ENCODE measurements at places on chromosomes 5 and 9.
A peak's percentile ranks its signal among the peaks of the same experiment; 100 is the strongest.

DNA sequence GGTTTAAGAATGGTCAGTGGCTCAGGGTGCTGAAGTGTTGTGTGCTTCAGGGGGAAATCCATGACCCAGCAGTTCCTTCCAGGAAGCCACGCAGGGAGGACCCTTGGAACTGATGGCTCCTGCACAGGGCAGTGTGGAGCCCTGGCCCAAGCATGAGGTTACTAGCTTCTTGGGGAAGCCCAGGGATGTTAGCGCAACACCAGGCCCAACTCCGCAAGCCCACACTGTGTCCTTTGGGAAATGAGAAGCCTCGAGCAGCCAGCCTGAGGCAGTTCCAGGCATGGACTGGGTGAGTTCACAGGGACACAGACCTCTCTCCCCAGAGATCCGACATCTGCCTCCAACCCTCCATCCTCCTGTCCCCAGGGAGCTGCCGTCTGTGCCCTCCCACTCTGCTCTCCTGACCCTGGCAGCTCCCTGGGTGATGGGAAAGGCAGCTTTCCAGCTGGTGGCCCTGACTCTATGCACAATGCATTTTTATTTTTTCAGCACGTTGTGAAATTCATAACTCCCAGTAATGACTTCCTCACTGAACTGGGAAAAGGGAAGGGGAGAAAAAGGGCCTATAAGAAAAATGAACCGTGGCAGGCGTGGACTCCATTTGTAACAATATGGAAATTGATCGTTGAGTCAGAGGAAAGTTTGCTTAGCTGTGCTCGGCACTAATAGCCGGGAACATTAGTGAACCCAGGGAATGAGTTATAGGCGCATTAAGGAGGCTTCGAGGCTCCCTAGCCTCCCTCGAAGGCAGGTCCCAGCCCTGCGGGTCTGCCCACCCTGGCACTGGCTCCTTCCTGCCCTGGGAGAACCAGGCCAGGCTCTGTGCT is 34.1 kb downstream of the LMX1B start:
- DNase-seq = no peak

DNA sequence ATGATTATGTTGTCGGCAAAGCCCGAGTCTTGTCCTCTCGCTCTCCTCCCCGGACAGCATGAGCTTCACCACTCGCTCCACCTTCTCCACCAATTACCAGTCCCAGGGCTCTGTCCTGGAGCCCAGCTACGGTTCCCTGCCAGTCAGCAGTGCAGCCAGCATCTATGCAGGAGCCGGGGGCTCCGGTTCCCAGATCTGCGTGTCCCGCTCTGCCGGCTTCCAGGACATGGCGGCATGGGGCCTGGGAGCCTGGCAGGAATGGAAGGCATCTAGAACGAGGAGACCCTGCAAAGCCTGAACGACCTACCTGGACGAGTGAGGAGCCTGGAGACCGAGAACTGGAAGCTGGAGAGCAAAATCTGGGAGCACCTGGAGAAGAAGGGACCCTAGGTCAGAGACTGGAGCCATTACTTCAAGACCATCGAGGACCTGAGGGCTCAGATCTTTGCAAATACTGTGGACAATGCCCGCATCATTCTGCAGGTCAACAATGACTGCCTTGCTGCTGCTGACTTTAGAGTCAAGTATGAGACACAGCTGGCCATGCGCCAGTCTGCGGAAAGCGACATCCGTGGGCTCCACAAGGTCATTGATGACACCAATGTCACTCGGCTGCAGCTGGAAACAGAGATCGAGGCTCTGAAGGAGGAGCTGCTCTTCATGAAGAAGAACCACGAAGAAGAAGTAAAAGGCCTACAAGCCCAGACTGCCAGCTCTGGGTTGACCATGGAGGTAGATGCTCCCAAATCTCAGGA is 101.3 kb upstream of the MAN2A1 start:
- no peak for DNase-seq

DNA sequence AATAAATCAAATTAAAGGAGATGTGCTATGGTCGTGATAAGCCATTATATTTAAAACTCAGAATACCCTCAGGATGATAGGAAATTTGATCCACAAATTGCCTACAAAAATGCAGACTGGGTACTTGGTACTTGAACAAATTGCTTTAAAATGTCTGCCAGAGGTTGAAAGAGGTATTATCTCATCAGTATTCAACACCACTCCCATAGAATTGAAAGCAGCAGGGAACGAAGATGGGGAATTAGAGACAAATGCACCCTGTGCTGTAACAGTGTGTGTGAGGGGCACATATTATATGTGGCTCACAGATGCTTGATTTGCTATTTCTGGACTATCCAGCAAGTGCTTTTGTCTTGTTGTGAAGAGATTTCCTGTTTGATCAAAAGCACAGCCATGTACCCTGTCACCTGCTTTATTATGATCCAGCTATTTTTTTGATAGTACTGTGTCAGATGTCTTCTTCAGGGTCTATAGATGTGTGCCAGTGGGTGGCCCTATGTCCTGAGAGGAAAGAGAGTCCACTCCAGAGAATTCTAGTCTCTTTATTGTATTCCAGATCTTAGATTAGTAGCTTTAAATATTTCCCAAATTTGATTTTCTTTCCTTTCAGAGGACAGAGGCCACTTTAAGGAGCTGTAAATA is 120.1 kb downstream of the XRCC4 start:
- DNase-seq = peak; percentile 90

GRCh38 chr5:122951658-122952057 is 84.9 kb downstream of the PPIC start:
- no peak for DNase-seq

GRCh38 chr9:122246666-122247065 is 17.9 kb upstream of the LHX6 start:
- no peak for DNase-seq

DNA sequence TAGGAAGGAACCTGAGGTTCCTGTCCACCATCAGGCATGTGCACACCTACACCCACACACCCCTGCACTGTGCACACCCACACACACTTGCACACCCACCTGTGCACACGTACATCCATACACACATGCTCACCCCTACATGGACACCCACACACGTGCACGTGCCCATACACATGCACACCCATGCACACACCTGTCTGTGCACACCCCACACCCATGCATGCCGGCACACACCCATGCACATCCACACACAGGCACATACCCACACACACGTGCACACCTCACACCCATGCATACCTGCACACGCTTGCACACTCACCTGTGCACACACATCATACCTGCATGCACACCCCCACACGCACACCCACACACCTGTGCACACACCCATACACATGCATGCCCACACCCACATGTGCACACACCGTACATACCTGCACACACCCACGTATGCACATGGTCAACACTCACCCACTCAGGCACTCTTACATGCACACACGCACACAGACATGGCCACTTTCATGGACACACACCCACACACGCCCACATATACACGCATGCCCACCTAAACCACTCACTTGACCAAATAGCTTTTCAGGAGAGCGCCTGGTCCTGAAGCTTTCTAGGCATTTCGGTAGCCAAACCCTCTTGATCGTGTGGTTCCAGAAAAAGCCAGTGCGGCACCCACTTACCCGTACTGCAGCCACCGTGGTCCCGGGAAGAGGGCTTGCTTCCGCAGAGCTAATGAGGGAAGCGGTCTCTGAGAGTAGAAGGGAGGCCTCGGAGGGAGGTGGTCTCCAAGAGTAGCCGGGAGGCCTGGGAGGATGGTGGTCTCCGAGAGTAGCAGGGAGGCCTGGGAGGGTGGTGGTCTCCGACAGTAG is 36.7 kb upstream of the CLPTM1L start:
- DNase-seq = no peak

DNA sequence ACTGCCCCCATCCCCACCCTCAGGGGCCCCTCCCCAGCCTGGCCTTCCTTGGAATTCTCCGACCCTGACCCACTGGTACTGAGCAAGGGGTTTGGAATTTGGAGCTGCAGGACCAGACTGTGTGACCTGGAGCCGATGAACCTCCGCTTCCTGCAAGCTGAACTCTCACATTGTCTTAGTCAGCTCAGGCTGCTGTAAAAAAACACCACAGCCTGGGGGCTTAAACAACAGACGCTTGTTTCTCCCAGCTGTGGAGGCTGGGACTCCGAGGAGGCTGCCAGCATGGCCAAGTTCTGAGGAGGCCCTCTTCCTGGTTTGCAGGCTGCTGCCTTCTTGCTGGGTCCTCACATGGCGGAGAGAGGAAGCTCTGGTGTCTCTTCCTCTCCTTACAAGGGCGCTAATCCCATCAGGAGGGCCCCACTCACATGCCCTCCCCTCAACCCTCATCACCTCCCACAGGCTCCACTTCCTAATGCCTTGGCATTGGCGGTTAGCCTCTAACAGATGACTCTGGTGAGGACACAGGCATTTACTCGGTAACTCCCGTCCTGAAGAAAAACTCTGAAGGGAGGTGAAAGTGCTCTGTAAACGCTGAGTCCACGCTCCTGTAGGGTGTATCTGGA is 42.4 kb downstream of the C5orf15 start:
- DNase-seq = no peak

GRCh38 chr5:80967500-80968181 is 7.5 kb downstream of the RASGRF2 start:
- DNase-seq = no peak

DNA sequence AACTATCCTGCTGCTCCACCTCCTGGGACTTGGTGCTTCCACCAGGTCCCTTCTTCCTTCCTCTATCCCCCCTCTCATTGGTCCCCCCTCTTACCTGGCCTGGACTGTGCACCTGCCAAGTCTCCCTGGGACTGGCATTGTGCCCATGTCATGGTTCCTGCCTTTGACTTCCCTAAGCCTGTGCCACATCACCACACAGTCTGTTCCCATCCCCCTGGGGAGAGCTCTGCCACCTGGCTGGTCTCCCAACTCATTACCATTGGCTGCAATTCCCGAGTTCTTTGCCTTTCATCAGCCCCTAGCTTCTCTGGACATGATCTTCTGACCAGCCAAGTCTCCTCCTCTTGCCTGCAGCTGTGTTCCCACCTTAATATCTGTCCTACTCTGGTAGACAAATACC is 180.3 kb downstream of the SREK1 start:
- DNase-seq = no peak

DNA sequence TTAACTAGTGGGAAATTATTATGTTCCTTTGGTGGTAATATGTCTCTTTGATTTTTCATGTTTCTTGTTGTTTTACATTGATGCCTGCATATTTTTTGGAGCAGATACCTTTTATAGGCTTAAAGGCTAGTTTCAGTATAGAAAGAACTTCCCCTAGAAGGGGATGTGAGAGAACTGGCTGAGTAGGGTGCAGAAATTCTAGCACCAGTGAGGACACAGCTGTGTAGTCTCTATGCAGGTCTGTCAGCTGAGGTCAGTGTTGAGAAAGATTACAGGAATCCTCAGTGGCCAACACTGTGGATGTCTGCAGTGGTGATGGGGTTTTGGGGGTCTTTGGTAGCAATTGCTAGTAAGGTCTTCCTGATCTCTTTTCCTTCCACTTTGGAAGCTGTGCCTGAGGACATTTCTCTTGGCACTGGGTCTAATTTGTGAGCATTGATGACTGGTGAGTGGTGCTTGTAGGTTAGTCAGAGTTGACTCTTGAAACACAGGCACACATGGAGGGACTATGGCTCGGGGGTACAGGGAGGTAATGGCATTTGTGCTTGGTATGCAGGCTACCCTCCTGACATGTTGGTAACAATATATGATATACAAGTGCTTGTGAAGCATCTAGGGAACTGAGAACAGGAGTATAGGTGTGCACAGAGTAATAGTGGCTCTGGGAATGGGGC is 221.4 kb downstream of the SPATA31D1 start:
- DNase-seq = no peak

All from NCI-H748 treated with DMSO at 0.1 percent for 48 hours (cell line).